ENCODE measurements at places on chromosomes 1 and 21.

- DNase-seq: no peak
These were observed 2.9 kb downstream of the RIPK4 start for GRCh38 chr21:41763996-41764395.

DNA sequence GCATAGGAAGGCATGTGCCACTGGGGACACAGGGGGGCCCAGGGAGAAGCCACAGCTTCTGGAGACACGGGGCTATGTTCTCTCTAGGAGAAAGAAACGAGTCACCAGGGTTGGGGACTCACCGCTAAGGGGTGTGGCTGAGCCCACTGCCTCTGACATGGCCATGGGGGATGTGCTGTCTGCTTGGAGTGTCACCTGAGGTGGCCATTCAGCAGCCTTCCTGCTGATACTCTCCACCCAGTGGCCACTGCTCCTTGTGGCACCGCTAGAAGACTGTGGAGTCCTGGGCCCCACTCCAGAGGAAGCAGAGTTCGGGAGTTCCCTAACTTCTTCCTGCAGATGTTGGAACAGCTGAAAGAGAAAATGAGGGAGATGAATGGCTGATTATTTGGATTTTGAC, 91.2 kb upstream of the SLC45A1 start:
- DNase-seq: no peak

GRCh38 chr1:234665975-234666605, 56.1 kb upstream of the IRF2BP2 start:
- no peak for DNase-seq

DNA sequence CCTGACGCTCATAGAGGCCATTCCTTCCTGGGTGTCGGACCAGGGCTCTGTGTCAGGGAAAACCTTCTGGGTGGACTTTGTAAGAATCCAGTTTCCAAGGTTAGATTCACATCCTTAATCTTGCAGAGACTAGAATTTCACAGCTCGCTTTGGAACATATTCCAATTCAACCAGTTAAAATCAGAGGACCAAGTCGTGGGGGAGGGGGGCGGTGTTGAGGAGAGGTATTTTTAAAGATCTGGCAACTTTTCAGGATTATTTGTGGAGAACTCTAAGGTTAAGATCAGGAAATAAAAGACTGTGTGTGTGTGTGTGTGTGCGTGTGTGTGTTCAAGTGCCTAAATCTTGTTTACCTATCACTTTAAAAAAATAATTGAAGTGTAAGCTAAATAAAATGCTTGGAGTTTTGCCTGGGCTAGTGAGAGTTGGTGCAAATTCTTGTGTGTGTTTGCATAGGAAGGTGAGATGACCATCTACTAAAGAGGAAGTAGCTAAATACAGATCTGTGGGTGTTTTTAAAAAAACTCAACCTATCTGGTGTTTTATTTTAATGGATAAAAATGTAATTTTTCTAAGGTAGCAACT, 21.8 kb downstream of the TENT5C start:
- peak; percentile 30 for DNase-seq

DNA sequence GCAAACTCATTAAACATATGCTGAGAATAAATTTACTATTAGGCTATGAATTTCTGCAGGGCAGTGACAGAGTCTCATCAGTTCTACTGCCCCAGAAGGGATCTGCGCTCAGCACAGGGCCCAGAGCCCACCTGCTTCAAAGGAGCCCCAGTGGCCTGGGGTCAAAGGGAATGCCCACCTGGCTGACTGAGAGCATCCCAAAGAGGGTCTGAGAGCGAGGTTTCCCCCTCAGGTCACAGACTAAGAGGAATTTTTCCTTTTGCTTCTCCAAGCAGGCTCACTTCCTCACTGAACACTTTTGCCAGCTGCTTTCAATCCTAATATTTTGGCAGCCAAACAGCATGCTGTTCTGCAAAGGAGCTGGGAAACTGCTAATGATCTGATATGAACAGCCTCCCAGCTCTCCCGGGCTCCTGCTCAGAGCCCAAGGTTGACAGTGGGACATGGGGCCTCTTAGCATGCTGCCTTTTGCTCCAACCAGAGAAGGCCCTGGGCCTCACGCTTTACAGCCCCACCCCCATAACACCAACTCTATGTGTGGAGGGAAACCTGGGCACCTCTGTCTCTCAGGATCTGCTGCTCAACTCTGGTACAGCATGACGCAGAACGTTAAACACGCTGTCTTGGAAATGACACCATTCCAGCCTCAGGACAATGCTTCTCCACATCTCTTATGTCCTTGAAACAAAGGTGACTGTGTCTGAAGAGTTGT, 70.7 kb upstream of the SYT6 start:
- DNase-seq: no peak

DNA sequence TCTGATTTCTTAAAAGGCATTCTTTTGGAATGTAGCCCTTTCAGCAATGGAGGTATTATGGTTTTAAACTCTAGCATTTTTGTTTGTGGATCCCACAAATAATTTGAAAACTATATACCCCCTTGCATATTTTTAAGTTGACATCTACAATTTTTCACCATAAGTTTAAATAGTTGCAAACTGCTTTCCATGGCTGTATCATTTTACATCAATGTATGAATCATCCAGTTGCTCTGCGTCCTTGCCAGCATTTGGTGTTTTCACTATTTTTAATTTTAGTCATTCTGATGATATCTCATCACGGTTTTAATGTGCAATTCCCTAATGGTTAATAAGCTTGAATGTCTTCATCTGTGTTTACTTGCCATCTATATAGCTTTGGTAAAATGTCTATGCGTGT, 20.7 kb downstream of the DIPK1A start:
- no peak for DNase-seq

DNA sequence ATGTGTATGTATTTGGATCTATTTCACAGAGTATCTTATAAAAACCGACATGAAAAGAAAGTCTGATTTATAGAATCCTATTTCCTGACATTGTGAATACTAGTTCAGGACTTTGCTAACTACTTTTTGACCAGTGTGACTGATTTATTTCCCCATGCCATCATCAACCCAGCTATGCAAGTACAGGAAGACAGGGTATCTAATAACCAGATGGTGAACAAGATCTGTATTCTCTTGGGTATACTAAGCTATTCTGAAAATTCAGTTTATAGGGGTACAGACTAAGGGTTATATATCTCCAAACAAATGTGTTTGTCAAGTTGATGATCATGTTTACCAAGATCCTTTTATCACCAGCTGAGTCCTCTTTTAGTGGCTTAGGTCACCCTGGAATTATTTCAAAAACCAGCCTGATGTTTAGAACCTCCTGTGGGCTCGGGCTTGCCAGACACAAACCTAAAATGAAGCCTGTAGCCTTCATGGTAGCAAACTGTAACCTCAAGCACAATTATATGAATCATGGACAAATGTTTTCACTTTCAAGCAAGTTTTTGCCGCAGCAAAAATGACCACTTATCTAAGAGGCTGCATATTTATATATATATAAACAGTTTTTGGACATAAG, 185.1 kb downstream of the FGGY start:
- DNase-seq: no peak

DNA sequence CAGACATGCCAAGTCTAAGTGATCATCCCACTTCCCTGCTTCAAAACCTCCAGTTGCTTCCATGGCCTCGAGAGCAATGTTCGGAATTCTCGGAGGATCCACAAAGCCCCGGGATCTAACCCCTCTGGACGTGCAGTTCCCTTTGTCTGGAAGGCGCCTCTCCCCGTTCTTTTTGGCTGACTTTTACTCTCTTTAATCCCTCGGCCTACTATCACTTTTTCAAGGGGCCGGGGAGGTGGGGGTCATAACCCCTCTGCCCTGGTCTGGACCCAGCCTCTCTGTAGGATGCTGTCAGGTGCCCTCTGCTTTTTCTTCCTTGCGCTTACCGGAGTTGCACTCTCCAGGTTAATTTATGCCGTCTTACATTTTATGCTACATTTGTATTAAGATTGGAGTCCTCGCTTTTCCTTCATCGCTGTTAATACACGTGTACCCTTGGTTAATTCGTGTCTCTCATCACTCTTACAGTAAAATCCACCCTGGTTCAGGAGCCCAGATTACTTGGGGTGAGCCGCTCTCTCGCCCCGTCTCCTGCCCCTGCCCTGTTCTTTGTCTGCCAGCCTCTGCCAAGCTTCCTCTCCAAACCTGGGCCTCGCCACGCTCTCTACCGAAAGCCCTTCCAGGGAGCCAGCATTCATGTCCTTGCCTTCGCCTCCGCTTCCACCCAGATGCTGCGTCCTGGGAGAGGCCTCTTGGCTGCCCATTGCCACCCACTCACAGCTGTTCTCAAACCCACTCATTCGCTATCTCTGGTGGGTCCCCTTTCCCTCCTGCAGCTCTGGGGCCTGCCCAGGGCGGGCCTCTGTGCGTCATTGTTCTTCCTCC, 448.6 kb downstream of the CAMTA1 start:
- DNase-seq: no peak

GRCh38 chr1:83964153-83964552, 34.8 kb downstream of the TTLL7 start:
- no peak for DNase-seq

DNA sequence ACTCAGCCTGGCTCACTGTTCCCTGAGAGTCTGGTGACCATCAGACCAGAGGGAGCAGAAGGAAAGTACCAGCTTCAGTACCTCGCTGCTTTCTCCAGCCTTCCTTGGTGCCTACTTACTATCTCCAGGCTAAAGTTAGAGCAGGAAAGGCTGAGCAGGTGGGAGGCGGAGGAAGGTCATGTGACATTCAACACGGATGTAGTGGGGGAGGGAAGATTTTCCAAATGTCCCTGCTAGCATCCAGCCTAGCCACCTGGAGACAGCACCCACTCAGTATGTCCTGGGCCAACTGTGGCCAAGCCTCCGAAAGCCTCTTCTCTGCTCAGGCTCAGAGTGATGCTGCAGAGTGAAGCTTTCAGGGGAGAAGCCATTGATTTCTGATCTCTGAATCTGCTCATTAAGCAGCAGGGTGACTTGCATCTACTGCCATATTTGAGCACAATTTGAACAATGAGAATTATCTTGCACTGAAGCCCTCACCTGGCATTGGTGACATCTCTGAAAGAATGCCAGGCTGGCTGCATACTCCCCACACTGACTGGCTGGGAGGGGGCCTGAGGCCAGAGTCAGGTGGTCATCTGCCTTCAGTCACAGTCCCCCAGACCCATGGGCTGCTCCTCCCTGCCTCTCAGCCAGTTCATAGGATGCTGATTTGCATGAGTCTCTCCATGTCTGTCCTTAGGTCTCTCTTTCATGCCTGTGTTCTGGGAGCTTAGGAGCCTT, 86.2 kb downstream of the KCND3 start:
- no peak for DNase-seq

DNA sequence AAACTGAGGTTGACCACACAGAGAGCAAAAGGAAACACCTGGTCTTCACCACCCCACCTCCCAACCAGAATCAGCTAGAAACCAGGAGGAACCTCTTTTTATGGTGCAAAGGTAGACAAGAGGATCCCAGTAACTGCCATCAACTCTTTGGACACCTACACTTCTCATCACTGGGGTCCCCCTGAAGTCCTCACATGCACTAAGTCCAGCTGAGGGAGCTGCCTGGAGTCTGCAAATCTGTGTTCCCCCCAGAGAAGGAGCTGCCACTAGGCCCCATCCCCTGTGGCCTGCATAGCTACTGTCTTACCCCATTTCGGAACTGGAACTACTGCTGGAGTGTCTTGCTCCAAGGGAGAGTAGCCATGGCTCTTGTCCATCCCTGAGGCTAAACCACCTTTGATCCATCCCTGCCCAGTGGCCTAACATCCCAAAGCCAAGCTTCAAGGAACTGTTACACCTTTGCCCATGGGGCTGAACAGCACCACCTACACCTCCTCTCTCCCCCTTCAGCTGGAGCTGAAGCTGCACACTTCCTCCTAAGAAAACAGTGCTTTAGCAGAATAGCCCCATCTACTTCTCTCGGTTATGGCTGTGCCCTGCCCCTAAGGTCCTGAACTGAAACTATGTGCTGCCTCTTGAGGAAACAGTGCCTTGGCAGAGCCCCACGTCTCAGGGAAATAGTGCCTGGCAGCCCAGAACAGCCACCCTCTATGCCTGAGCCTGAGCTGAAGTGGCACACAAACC, 85.4 kb upstream of the CD53 start:
- peak; percentile 74 for DNase-seq

DNA sequence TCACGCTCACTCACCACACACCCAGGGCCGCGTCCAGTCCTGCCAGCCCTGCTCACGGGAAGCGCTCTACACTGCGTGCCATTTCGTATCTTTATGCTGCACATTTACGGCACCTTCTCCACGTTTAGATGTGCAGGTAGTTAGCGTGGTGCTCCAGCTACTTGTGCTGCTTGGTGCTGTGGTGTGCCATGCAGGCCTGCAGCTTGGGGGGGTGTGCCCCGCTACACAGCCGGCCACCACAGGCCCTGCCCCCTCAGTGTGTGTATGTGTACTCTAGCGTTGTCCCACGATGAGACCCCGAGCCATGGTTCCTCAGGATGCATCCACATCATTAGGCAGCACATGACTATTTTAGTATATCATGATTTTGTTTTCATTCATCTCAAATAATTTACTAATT, 38.3 kb downstream of the SNAP47 start:
- no peak for DNase-seq

DNA sequence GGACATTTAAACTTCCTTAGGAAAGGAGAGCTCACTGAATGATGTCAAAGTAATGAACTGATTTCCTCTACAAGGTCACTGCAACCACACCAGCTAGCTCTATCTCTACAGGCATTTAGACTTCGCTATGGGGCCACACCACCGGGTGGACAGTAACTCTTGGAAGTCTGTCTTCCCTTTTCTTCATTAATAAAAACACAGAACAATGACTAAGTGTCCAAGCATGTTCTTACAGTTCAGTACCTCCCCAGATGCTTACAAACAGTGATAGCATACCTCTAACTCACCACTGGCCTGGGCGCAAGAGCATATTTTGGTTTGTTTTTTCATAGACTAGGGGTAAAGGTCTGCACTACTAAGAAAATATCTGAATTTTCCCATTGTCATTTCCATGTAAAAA, 54.6 kb downstream of the SIM2 start:
- no peak for DNase-seq

GRCh38 chr1:84156210-84156621, 12.1 kb downstream of the PRKACB start:
- DNase-seq: no peak

DNA sequence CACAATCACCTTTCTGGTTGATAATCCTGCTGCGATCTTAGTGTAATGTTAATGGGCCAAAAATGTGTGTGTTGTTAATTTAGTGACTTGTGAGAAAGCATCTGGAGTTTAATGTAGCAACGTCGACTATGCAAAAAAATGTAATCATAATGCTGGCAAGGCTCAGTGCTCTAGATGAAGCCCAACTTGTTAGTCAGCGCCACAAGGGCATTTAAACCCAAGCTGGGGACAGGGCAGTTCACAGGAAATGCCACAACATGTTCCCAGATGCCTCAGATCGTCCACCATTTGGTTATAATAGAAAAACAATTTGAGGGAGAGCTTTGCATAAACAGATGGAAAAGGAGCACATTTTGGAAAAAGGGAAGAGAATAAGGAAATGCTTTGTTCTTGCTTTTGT, 585.4 kb upstream of the PLXNA2 start:
- DNase-seq: no peak

DNA sequence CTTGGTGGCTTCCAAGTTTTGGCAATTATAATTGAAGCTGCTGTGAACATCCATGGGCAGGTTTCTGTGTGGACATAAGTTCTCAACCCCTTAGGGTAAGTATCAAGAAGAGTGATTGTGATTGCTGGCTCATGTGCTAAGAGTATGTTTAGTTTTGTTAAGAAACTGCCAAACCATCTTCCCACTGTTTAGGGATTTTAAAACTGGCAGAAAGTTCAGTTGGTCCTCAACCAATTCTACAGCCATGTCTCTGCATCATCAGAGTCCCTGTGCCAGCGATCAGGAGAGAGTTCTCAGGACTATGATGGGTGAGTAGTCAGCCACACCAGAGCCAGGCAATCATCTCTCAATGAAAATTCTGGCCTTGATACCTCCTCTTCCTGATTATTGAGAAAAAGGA, 193.8 kb downstream of the ZC3H11B start:
- no peak for DNase-seq

All from germinal center (tissue), 1 donor.